Kidney (tissue), 22 donors: ENCODE measurements at places on chromosomes 16 and 17. TPM values are rescaled to one million over a fixed set of nuclear protein-coding genes. Genes with fewer than 3 reads are reported as not detected.

DNA sequence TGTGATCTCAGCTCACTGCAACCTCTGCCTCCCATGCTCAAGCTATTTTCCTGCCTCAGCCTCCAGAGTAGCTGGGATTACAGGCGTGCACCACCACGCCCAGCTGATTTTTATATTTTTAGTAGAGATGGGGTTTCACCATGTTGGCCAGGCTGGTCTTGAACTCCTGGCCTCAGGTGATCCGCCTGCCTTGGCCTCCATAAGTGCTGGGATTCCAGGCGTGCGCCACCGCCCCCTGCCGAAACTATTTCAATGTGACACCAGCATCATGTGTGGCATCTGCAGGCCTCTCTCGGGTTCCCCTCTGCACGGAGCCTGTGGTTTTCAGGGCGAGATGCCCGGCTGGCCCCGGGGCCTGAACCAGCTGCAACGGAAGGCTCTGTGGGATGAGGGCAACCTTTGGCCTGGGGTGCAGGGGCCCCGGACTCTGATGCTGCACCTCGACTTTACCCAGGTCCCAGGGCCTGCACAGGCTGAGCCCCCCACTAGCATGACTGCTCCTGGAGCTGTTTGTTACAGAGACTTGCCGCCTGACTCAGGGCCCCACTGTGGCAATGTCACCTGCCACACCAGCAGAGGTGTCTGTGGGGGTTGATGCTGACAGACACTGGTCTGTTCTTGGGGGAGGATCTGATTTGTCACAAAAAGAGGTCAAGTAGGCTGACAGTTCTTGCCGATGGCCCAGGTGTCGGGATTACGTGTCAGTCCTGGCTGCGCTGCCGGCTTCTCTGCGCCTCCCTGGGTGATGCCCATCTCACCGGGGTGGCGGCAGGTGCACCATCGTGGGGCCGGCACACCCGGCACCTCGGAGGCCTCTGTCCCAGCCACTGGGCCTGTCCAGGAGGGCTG is 8.6 kb upstream of the TEX19 start:
- H3K4me1 ChIP-seq, result no peaks in the 10 kb centered on the region
- no peak overlapping the region for H3K27ac ChIP-seq
- H3K27me3 ChIP-seq, result no peaks in the 10 kb centered on the region
- H3K36me3 ChIP-seq, result no peaks in the 10 kb centered on the region
- H3K4me3 ChIP-seq, result no peak overlapping the region

DNA sequence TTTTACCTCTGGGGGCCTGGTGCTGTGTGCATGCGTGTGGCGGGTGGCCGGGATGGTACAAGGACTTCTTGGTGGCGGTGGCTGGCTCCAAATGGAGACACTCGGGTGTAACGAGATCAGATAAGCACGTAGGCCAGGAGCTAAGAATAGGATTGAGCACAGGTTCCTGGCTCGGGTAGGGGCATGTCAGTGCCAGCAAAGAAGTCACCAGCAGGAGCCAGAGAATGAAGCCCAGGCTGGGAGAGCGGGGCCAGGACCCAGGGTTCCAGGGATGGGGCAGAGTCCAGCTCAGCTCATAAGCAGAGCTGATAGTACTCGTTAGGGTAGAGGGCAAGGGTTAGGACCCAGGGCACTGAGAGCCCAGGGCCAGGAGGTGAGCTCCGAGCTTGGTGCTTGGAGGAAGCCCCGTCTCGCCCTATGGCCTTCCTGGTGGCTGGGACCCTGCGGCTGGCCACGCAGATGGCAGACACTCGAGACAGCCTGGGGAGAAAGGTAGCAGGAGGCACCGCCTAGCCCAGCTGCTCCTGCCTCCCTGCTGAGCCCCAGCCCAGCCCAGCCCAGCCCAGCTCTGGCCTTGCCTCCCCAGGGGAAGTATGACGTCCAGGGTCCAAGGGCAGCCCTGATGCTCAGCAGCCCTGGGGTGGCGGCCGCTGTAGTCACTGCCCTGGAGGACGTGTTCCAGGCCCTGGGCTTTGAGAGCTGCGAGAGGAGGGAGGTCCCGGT is 8.9 kb downstream of the ZNF213 start:
- H3K27ac ChIP-seq, result no peak overlapping the region
- DNase-seq, result peak; percentile 69
- H3K4me3 ChIP-seq, result no peak overlapping the region
- peaks cover 7% of the 10 kb centered on the region for H3K36me3 ChIP-seq

GRCh38 chr17:37506678-37507077 is 17.0 kb downstream of the DUSP14 start:
- no peaks in the 10 kb centered on the region for H3K27me3 ChIP-seq
- no peaks in the 10 kb centered on the region for H3K36me3 ChIP-seq
- H3K4me1 ChIP-seq, result peaks cover 4% of the 10 kb centered on the region
- peak; percentile 39 for DNase-seq

DNA sequence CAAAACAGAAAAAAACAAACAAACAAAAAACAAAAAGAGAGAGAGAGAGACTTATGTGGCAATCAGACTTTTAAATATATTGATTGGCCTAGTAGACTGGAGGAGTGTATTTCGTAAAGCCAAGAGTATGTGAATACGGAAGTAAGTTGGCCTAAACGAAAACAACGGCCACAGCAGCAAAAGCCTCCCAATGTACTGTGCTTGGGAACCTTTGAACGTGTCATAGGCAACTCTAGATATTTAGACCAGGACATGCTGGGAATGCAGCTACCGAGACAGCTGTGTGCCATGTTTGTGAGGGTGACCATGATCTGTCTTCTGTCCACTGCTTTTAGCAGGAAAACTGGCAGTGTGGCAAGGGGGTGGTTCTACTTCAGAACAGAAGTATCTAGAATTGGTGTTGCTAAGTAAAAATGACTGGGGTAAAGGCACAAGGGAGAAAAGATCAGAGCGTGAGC is 7.4 kb downstream of the MAF start:
- no peaks in the 10 kb centered on the region for H3K27me3 ChIP-seq
- H3K27ac ChIP-seq, result no peak overlapping the region
- H3K36me3 ChIP-seq, result peaks cover 10% of the 10 kb centered on the region
- H3K4me1 ChIP-seq, result peaks cover 4% of the 10 kb centered on the region
- no peak for DNase-seq

GRCh38 chr17:37405955-37406634 is 541 bp downstream of the ACACA start:
- no peaks in the 10 kb centered on the region for H3K27me3 ChIP-seq
- DNase-seq, result peak; percentile 13
- H3K36me3 ChIP-seq, result no peaks in the 10 kb centered on the region
- H3K4me3 ChIP-seq, result peak overlapping the region; percentile 94
- H3K4me1 ChIP-seq, result peaks cover 11% of the 10 kb centered on the region

- no peaks in the 10 kb centered on the region for H3K36me3 ChIP-seq
- no peak for DNase-seq
Observed at GRCh38 chr17:29800457-29800856, 129.6 kb downstream of the SSH2 start.

Gene C16orf54
- 4.9 TPM for total RNA-seq

Gene KIF18B
- total RNA-seq, result 0.44 TPM

Gene NOD2
- 3.6 TPM for total RNA-seq

Gene NLRC3
- total RNA-seq, result 5.3 TPM
